ENCODE measurements at places on chromosomes 7 and 10.

DNA sequence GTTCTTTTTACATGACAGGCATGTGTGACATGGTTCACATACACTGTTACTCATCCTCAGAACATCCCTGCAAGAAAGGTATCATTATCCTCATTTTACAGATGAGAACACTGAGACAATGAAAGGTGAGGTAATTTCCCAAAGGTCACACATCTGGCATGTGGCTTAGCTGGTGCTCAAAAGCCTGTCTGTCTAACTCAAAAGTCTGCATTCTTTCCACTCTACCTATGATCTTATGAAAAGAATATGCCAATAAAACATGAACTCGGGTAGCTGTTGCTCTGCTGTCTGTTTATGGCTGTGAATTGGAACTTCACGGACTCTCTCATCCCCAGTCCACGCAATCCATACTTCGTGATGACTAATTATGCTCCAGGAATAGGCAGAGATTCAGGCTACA, 79.0 kb upstream of the ODAD2 start:
- no peak for DNase-seq

DNA sequence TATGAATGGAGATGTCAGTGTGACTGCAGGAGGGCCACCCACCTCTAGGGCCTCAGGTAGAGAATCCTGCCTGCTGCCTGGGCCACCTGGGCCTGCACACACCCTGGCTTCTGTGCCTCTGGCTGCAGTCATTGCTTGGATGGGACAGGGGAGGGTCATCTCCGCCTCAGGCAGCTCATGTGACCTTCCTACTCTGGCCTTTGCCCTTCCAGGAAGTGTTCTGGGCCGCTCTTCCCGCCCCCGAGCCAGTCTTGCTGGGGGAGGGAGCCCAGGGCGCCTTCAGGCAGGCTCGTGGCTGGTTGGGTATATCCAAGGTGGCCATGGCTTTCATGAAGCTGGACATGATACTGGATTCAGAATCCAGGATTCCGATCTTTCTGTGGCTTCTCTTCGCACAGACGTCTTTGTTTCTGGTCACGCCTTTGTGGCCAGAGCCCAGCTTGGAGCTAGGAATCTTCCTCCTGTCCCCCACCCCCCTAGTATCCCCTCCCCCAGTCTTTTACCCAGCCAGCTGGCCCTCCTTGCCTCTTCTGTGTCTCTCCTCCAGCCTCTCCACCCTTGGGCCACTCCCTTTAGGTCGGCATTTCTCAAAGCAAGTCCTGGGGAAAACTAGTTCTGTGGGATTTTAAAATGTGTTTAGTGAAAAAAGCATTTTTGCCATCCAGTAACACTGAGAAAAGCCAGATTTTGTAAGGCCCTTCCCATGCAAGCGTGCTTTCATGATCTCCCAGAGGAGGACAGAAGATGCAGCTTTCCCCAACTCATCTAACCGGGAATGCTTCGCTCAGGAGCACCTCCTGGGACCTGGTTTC, 119.6 kb downstream of the ZMIZ1 start:
- no peak for DNase-seq

- DNase-seq, result no peak
Measured at GRCh38 chr10:119860866-119861607, 11.6 kb downstream of the MCMBP start.

GRCh38 chr7:88398459-88398858, 91.8 kb upstream of the STEAP4 start:
- no peak for DNase-seq

- no peak for DNase-seq
Measured at GRCh38 chr7:20403331-20403730, 72.6 kb downstream of the ITGB8 start.

GRCh38 chr7:101531726-101532357, 97.3 kb downstream of the MYL10 start:
- DNase-seq, result no peak

DNA sequence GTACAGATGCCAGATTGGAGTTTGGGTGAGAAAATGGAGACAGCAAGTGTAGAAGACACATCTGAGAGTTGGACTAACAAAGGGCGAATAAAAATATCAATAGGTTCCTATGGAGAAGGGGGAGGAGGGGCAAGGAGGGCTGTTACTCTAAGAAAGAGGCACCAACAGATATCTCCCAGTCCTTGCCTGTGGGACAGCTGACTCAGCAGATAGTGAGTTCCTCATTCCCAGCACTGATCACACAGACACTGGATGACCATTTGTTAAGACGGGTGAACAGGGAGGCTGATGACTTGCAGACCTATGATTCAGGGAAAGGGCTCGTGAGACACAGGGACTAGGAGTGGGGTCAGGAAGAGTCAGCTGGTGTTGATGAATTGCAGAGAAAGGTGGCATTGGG, 5.7 kb upstream of the PRR15 start:
- DNase-seq, result no peak

DNA sequence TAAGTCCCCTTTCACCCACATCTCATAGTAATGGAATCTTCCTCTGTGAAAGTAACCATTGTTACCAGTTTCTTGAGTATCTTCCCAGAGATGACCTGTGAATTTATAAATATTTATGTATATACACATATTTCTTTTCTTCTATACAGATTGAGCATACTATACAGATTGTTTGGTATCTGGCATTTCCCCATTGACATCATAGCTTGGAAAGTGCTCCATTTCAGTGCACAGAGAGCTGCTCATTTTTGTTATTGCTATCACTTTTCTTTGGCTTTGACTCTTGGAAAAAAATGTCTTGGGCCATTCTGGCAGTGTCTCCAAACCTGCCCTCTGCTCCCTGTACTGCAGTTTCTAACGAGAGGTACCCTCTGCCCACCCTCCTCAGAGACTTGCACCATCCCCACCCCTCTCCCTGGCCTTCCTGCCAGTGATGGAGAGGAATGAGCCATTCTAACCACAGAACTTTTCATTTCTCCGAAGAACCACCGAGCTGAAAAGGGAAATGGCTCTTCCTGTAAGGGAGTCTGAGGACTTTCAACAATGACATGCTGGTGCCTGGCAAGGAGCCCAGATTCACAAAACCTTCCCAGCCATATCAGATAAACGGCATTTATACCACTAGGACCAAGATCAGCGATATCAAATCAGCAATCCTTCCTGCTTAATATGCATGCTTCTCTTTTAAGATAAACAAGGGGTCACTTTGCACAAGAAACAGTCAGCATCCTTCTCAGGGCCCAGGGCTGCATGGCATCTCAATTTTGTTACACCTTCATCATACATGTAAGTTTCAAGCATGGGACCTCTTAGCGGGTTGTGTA, 19.7 kb upstream of the CCSER2 start:
- no peak for DNase-seq

- DNase-seq, result no peak
Measured at GRCh38 chr7:22429386-22429785, 70.6 kb downstream of the STEAP1B start.

All from activated CD4-positive, CD25-positive, alpha-beta regulatory T cell treated with anti-CD3 and anti-CD28 coated beads, Interleukin-2, amount 50 U/mL, for 72 hours (primary cell).